ENCODE measurements at places on chromosomes 6 and 20. TPM values are rescaled to one million over a fixed set of nuclear protein-coding genes. Genes with fewer than 3 reads are reported as not detected.

The NRSN2 gene
- total RNA-seq = 16.5 TPM

GRCh38 chr20:4375881-4376280 is 345.8 kb upstream of the PRND start:
- H3K27me3 ChIP-seq = 0 out of 2 replicates have a peak, but pooled peaks cover 1% of the 10 kb centered on the region
- H3K27ac ChIP-seq = no peak overlapping the region
- H3K4me1 ChIP-seq = no peaks in the 10 kb centered on the region
- no peak overlapping the region for H3K4me3 ChIP-seq
- DNase-seq = no peak
- H3K36me3 ChIP-seq = no peaks in the 10 kb centered on the region

GRCh38 chr20:60977901-60978300 is 274.2 kb upstream of the CDH4 start:
- no peaks in the 10 kb centered on the region for H3K4me1 ChIP-seq
- peaks cover 51% of the 10 kb centered on the region for H3K27me3 ChIP-seq
- no peaks in the 10 kb centered on the region for H3K36me3 ChIP-seq
- no peak overlapping the region for H3K27ac ChIP-seq

DNA sequence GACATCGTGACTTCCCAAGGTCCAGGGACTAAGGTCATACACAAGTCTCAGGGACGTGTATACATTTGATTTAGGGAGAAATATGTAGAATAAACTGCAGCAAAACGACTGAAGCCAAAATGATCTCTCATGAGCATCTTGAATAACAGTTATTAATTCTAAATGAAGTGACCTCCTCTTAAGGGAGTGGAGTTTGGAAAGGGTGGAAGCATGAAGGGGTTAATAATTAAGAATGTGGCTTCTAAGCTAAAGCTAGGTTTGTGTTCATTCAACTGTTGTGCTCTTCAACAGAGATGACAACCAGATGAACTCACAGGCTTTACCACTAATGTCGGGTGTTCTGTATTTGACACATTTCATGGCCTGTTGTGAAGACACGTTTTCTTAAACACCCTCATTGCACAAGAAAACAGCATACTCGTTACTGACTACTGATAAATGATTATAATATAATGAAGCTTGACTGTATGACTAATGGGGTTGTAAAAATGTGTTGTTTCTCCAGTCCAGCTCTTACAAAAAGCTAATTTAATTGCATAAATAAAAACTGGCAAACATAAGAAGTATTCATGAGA is 1.5 kb downstream of the PPP1R14C start:
- no peaks in the 10 kb centered on the region for H3K36me3 ChIP-seq
- H3K4me3 ChIP-seq = peak overlapping the region; percentile 76
- H3K27ac ChIP-seq = peak overlapping the region; percentile 90
- H3K27me3 ChIP-seq = no peaks in the 10 kb centered on the region
- peak; percentile 43 for DNase-seq

- no peaks in the 10 kb centered on the region for H3K27me3 ChIP-seq
- no peak for DNase-seq
- peaks cover 6% of the 10 kb centered on the region for H3K4me1 ChIP-seq
Observed at GRCh38 chr6:147508866-147509608, 547 bp downstream of the SAMD5 start.

DNA sequence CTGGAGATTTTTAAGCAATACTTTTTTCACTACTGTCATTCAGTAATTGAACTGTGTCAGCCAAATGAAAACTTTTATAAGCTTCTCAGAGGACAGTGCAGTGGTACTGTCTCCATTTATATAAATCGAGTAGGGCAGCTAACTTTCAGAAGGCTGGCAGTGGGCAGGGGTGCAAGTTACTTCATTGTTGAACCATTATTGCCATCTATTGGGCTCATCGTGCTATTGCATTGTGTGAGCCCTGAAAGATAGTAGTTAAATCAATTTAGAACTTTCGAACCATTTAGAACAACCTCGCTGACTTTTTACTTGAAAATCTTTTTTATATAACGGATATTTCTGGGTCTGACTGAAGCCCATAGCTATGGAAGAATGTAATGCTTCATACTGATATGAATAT is 347.8 kb upstream of the PLCB4 start:
- no peak for DNase-seq
- no peaks in the 10 kb centered on the region for H3K36me3 ChIP-seq
- peaks cover 22% of the 10 kb centered on the region for H3K27me3 ChIP-seq
- H3K4me3 ChIP-seq = no peak overlapping the region

DNA sequence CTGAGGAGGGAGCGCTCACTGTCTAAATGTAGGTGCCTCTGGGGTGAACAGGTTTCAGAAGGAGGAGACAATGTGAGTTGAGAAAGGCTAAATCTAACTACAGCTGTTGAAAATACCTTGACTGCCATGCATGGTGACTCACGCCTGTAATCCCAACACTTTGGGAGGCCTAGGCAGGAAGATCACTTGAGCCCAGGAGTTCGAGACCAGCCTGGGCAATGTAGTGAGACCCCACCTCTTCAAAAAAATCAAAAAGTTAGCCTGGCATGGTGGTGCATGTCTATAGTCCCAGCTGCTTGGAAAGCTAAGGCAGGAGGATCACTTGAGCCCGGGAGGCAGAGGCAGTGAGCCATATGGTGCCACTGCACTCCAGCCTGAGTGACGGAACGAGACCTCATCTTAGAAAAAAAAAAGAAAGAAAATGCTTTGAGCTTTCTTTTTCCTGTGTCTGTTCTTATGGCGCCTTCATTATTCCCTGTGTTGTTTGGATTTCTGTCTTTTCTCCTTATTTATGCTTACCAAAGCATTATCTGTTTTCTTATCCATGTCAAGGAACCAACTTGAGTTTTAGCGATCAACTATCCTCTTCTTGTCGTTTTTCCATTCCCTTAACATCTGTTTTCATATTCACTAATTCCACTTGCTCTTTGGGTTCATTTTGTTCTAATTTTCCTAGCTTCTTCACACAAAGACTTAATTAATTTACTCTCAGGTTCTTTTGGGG is 8.5 kb downstream of the SLC2A10 start:
- H3K4me1 ChIP-seq = peaks cover 12% of the 10 kb centered on the region
- peak; percentile 28 for DNase-seq
- no peaks in the 10 kb centered on the region for H3K36me3 ChIP-seq
- no peak overlapping the region for H3K4me3 ChIP-seq
- no peak overlapping the region for H3K27ac ChIP-seq

- no peak overlapping the region for H3K4me3 ChIP-seq
- H3K36me3 ChIP-seq = no peaks in the 10 kb centered on the region
- no peaks in the 10 kb centered on the region for H3K4me1 ChIP-seq
- H3K27me3 ChIP-seq = no peaks in the 10 kb centered on the region
- H3K27ac ChIP-seq = no peak overlapping the region
Observed at GRCh38 chr6:129607581-129608186, 102.3 kb downstream of the ARHGAP18 start.

DNA sequence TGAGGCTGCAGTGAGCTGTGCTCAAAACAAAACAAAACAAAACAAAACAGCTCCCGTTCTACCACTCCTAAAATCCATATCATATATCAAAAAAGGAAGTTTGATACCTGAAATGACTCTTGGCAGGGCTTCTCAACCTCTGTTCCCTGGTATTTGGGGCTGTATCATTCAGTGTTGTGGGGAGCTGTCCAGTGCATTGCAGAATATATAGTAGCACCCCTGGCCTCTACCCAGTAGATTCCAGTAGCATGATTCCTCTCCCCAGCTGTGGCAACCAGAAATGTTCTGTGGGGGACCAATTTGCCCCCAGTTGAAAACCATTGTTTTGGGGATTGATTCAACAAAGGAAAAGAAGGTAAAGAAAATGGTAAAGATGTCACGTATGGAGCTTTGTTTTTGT is 238.9 kb downstream of the PRL start:
- no peak for DNase-seq
- no peaks in the 10 kb centered on the region for H3K36me3 ChIP-seq
- no peaks in the 10 kb centered on the region for H3K4me1 ChIP-seq
- H3K27ac ChIP-seq = no peak overlapping the region
